ENCODE measurements at places on chromosomes 2 and 18. TPM values are rescaled to one million over a fixed set of nuclear protein-coding genes. Genes with fewer than 3 reads are reported as not detected.

DNA sequence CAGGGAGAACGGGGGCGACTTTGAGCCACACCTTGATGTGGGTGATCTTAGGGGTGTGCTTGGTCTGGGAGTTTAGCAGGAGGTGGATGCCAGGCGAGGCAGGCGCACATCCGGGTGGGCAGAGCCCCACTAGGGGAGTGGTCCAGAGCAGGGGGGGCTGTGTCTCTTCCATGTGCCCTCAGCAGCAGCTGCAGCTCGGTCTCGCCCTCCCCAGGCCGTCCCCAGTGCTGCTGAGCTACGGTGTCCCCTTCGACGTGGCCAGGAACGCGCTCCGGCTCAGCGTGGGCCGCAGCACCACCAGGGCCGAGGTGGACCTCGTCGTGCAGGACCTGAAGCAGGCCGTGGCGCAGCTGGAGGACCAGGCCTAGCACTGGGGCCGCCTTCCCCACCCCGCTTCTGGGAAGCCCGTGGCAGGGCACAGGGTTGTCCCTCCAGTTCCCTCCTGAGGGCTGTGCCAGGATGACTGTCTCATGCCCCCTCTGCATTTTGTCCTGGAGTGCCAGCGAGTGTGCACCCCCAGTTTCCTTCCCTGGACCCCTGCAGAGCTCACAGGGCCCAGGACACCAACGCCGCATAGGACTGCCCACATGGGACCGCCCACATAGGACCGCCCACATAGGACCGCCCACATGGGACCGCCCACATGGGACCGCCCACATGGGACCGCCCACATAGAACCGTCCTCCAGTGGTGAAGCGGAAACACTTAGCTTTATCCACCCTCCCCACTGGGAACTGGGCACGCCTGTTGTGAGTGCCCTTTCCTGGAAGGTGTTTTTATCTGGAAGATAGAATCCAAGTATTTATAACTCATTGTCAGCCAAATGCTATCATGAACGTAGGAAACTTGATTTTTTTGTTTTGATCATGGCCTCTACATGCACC lies 1.9 kb upstream of the ESPNL start:
- H3K27me3 ChIP-seq = no peaks in the 10 kb centered on the region
- no peak overlapping the region for H3K27ac ChIP-seq
- DNase-seq = peak; percentile 36
- H3K4me3 ChIP-seq = no peak overlapping the region
- no peaks in the 10 kb centered on the region for H3K36me3 ChIP-seq

DNA sequence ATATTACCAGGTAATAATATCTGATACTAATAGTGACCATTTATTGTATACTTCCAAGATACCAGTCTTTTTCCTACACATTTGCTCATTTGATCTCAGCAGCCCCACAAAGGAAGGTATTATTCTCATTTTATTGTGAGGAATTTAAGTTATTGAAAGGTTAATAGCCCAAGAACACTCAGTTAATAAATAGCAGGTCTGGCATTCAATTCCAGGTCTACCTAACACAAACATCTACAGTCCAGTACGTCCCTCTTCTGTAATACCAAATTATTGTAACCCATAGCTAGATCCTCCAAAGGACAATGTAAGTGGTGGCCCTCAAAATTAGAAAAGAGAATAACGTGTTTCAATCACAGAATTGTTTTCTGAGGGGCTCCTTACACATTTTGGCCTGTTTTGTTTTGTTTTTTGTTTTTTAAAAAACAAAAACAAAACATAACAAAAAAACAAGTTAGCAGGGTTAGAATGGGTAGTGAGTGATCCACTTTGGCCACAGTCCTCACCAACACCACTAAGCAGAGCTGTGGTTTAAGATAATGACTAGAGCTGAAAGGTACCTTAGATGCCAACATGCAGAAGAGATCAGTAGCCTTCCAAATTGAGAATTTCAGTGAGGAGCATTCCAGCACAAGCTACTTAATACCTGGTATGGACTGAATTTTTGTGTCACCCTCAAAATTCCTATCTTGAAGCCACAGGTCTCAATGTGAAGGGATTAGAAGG lies 137.5 kb downstream of the DYM start:
- DNase-seq = no peak
- peaks cover 9% of the 10 kb centered on the region for H3K4me1 ChIP-seq
- no peak overlapping the region for H3K27ac ChIP-seq
- no peak overlapping the region for H3K4me3 ChIP-seq
- H3K27me3 ChIP-seq = no peaks in the 10 kb centered on the region

DNA sequence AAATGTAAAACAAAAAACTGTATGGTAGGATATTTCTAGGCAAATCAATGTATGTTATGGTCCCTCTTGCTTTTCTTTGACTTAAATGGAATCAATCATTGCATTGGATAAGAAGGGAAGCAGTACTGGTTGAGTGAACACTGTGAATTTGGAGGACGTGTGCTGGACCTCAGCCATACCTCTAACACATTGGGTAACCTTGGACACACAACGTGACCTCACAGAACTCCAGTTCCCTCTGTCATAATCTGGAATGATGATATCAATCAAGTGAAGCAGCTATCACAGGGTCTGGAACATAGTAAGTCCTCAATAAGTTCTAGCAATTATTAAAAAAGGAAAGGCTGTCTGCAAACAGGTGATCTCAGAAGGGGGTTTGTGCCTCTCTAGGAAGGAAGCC lies 474.9 kb upstream of the TCF4 start:
- H3K4me3 ChIP-seq = no peak overlapping the region
- H3K27ac ChIP-seq = no peak overlapping the region
- H3K36me3 ChIP-seq = no peaks in the 10 kb centered on the region
- no peaks in the 10 kb centered on the region for H3K27me3 ChIP-seq

DNA sequence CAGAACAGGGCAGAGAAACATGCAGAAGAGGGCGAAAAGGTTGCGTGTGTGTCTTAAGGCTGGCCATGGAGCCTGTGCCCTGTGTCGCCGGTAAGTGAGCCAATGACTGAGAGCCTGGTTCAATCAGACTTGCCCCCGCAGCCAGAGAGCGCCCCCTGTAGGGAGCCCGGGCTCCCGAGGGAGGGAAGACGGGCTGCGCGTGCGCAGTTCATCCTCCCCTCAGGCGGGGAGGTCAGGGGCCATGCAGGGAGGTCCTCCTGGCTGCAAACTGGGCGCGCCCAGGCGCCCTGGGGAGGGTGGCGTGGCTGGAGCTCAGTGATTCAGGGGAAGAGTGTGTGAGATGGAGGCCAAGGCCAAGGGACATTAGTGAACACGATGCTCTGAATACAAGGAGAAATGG lies 276.6 kb downstream of the PHLPP1 start:
- no peak overlapping the region for H3K4me3 ChIP-seq
- no peaks in the 10 kb centered on the region for H3K4me1 ChIP-seq
- H3K36me3 ChIP-seq = no peaks in the 10 kb centered on the region

GRCh38 chr2:239831861-239832489 lies 193.2 kb downstream of the NDUFA10 start:
- H3K27me3 ChIP-seq = no peaks in the 10 kb centered on the region
- no peak overlapping the region for H3K27ac ChIP-seq
- no peaks in the 10 kb centered on the region for H3K4me1 ChIP-seq
- H3K36me3 ChIP-seq = no peaks in the 10 kb centered on the region
- no peak overlapping the region for H3K4me3 ChIP-seq
- no peak for DNase-seq

GRCh38 chr2:188664951-188665595 lies 309.1 kb upstream of the COL3A1 start:
- DNase-seq = no peak
- H3K4me1 ChIP-seq = no peaks in the 10 kb centered on the region
- H3K36me3 ChIP-seq = no peaks in the 10 kb centered on the region
- H3K27ac ChIP-seq = no peak overlapping the region
- no peak overlapping the region for H3K4me3 ChIP-seq
- H3K27me3 ChIP-seq = no peaks in the 10 kb centered on the region

- H3K4me1 ChIP-seq = no peaks in the 10 kb centered on the region
- no peaks in the 10 kb centered on the region for H3K27me3 ChIP-seq
- no peak for DNase-seq
- H3K4me3 ChIP-seq = no peak overlapping the region
These were observed 337.2 kb upstream of the SLC39A10 start for GRCh38 chr2:195319548-195320412.

The C2orf92 gene
- total RNA-seq = 23.4 TPM

The SPP2 gene
- total RNA-seq = not detected

The POTEI gene
- not detected for total RNA-seq

The PLGLB1 gene
- total RNA-seq = 20.7 TPM

The EVX2 gene
- not detected for total RNA-seq
